ENCODE measurements at places on chromosomes 2 and 18.

- no peak for DNase-seq
Measured at GRCh38 chr2:203989521-203989920, 53.0 kb downstream of the ICOS start.

DNA sequence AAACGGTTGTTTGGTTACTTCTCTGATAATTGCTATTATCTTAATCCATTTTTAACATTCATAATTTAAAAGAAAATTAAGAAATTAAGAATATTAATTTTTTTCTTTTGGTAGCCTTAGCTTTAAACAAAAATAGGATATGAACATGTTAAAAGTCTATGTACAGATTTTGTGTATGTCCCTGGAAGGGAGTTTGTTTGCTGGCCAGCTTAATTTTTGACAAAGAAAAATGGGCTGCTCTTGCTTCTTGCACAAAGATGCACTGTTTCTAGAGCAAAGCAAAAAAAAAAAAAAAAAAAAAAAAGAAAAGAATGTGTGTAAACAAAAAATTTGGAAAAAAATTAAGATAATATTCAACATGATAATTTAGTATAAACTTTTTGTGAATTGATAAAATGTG lies 1.3 kb downstream of the RFTN2 start:
- no peak for DNase-seq

- DNase-seq, result no peak
Measured at GRCh38 chr2:200156166-200156835, 150.2 kb upstream of the SPATS2L start.

DNA sequence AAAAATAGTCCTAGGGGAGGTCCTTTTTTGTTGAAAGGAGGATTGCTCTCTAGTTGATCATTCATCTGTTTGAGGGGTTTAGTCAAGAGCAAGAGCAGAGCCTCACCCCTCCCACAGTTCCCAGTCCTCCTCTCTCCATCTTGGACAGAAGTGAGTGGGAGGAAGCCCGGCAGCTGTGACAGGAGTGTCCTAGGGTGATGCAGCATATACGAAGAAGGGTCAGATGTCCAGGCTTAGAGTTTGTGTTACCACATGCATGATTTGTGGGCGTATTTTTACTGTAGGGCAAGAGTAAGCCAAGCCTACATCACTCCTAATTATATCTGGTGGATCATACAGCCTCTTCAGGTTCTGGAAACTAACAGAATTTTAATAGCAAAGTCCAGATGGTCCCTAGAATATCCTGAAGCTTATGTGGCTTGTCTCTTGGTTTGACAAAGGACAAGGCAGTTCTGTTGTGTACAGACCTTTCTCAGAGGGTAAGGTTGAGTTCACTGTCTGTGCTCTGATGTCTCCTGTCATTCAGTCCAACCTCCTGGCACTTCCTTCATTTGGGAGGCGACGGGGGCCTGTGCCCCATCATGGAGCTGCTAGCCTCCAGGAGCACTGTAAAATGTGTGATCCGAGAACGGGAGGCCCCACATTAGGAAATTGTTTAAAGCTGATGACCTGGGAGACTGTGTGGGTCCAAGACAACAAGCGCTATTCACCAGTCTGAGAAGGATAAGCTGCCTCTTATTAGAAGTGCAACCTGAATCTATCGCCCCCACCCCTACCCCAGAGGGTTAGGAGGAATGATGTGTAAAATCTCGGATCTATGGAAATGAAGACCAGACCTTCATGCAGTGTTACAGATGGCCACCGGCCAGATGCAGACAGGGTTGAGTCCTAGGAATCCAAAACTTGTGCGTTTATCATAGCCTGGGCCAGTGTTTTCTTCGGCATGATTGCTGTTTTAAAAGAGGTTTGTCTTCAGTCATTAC lies 6.9 kb downstream of the CEP68 start:
- no peak for DNase-seq

- DNase-seq, result no peak
Measured at GRCh38 chr2:69340101-69340775, 46.8 kb downstream of the GFPT1 start.

- DNase-seq, result no peak
Measured at GRCh38 chr18:67199993-67200617, 316.4 kb downstream of the DSEL start.

DNA sequence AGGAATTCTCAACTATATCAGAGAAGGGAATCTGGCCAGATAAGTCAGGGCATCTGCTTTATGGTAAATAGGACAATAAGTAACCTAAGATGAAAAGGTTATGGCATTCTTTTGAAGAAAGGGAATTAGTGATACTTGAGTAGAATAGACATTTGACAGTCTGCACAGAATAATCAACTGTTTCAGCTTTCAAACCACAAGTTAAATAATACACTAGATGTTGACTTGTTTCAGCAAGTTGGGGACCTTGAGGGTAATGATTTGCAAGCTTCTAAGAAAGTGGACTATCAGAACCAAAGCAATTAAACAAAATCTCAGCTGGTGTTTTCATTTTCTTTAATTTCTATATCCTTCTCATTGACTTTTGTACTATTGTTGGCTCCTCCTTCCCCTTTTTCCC lies 54.5 kb downstream of the SLC39A10 start:
- DNase-seq, result no peak

GRCh38 chr18:44423814-44424644 lies 256.7 kb upstream of the SETBP1 start:
- DNase-seq, result no peak

DNA sequence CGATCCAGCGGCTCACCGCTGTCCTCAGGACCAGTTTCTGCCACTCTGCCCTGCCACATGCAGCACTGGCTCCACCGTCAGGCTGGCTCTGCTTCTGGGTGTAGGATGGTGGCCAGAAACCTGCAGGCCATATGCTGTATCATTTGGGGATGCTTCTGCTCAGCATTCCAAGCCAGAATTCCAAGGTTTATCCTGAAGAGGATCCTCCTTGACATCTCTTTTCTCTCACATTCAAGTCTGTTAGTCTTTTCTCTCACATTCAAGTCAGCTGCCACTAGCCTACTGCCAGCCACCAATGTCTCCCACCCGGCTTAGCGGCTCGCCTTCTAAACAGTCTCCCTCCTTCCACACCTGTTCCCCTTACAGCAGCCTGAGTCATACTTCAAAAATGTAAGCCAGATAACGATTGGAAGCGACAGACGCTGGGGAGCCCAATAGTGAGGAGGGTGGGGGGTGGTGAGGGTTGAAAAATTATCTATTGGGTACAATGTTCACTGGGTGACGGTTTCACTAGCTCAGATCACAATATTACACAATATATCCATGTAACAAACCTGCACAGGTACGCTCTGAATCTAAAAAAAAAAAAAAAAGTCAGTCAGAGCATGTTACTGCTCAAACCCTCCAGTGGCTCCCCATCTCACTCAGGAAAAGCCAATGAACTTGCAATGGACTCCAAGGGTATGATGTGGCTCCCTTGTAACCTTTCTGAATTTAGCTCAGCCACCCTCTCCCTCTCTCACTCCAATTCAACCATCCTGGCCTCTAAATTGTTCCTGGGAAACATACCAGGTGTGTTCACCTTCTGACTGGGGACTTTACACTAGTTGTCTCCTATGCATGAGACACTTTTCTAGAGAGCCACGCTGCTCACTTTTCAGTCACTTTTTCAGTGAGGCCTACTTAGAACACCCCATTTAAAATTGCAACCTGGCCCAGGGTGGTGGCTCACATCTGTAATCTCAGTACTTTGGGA lies 38.8 kb upstream of the SP3 start:
- no peak for DNase-seq

- DNase-seq, result no peak
Measured at GRCh38 chr2:49371128-49371701, 216.9 kb upstream of the FSHR start.

GRCh38 chr2:158317642-158318041 lies 138.9 kb downstream of the CCDC148 start:
- DNase-seq, result no peak

DNA sequence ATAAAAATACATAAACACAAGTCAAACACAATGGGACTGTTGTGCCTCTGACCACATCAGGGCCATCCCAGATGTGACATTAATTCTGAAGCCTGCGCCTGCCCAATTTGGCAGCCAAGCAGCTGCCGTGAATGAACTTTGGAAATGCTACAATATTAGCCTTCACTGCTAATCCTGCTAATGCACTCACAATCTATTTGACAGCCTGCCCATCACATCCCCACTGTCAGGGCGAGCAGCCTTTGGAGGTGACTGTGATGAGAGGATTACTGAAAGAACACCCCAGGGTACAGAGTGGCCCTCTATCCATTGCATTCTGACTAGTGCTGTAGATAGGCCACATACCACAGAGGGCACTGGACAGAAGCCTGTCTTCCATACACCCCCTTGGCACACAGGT lies 21.6 kb downstream of the OSR1 start:
- DNase-seq, result no peak

DNA sequence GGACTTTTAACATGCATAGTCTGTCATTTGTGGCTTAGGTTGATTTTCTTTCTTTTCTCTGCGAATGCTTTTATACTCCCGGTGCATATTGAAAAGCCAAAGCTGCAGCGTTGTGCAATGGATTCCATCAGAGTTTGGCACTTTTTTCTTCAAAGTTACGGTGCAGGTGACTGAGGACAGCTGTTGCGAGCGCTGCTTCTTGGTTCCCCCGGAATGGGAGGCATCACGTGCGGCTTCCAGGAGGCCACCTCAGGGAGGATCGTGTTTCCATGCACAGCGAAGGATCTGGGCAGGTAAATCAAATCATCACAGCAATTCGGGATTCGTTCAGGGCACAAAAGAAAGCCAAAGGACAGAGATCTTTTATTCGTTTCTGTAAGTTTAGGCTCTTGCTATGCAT lies 109.6 kb upstream of the ALKAL2 start:
- no peak for DNase-seq

- DNase-seq, result no peak
Measured at GRCh38 chr2:197158591-197159550, 151.7 kb downstream of the ANKRD44 start.

DNA sequence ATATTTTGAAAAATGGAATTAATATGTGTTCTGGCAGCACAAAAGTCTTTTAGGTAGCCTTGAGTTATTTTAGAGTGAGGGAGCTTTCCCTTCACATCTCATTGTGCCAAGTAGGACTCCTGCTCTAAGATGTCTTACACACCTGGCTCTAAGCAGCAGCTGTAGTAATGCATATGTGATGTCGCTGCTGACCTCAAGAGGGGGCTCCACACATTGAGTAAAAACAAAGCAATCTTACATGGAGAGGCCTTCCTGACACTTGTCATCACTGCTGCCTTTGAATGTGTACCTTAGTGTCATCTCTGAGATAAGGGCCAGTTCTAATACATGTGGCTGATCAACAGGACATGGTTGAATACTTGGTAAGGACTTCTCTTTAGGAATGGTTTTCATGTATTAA lies 75.8 kb downstream of the ACTR3 start:
- DNase-seq, result no peak

DNA sequence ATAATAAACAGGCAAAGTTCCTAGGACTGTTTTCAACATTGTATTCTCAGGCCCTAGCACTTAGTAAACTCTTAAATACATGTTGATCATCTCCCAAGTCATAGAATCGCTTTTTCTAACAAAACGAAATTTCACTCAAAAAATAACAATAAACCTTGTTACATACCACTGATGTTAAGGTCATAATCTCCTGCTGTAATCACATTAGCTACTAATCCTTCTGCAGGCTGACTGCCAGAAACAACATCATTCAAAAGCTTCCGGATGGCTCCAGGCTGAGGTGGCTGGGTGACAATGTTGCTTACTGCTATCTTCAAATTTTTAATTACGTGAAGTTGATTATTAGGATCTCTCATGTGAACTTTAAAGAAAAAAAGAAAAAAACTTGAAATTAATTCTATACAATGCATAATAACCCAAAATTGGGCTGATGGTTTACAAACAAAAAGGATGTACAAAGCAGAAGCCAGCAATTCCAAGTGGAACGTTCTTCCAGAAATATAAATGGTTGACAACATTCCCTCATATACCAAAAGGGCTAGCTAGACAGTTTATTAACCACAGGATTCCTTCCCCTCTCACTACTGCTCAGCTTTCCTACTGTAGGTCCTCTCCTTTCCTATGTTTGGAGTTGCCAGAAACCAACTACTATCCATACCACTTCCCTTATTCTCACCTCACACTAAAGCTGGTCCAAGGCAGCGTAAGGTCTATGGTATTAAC lies 11.6 kb downstream of the TRAPPC8 start:
- no peak for DNase-seq

DNA sequence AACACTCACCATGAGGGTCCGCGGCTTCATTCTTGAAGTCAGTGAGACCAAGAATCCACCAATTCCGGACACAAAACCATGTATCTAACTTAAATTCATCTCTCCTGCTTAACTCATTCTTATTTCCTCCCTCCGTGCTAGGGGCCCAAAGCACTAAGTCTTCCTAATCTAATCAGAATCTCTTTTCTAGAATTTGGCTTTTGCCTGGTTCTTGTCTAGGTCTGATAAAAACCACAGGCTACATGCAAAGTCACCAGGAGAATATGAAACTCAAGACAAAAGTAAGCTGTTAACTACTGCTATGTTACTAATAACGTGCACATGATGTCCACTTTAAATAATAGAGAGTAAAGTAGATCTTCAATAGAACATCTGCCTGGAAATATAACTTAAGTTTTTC lies 69.9 kb downstream of the TRIP12 start:
- no peak for DNase-seq

DNA sequence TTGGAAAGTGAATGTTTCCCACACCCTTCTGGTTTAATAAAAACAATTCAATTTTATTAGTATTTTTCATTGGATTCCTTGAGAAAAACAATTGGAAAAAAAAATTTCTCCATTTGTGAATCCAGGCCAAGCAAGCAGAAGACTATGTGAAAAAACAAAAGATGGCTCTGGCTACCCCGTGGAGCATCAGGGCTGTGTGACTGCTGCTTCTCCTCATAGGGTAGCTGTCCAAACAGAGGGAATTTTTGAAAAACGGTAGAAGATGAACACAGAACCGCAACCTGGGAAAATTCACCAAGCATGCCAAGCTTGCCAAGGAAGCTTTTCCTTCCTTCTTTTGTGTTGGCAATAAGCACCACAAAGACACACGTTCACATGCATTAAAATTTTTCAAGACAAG lies 71.3 kb upstream of the ACVR2A start:
- DNase-seq, result no peak

- no peak for DNase-seq
Measured at GRCh38 chr2:182428476-182428875, 1.6 kb upstream of the PDE1A start.

- no peak for DNase-seq
Measured at GRCh38 chr2:212299333-212299732, 239.3 kb downstream of the ERBB4 start.

- DNase-seq, result no peak
Measured at GRCh38 chr18:10121786-10122515, 208.1 kb downstream of the VAPA start.

DNA sequence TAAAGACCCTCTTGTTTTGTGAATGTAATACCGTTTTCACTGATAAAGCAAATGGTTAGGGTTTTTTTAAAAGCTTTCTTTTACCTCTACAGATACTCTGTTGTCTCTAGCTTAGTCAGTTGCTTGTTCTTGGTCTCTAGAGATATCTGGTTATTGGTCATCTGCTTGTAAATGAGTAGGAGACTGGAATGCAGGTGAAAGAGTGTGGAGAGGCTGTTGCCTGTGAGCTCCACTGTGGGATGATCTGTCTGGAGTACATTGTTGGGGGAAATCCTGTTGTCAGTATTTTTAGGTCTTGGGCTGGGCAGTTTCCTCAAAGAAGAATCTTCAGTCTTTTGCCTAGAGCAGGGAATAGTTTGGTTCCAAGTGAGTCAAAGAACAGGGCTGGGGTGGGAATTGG lies 67.7 kb downstream of the SMCHD1 start:
- DNase-seq, result no peak

- DNase-seq, result no peak
Measured at GRCh38 chr2:88638123-88638650, 10.9 kb upstream of the EIF2AK3 start.

Measured in stimulated activated CD8-positive, alpha-beta memory T cell treated with anti-CD3 and anti-CD28 coated beads, Interleukin-4, amount 100 ng/mL, for 1 hour (primary cell).